Stomach (tissue), 19 donors: ENCODE measurements at places on chromosomes 6 and 20. TPM values are rescaled to one million over a fixed set of nuclear protein-coding genes. Genes with fewer than 3 reads are reported as not detected.
A peak's percentile ranks its signal among the peaks of the same experiment; 100 is the strongest.

SMPDL3A gene
- polyA plus RNA-seq = 18.8 TPM

DNA sequence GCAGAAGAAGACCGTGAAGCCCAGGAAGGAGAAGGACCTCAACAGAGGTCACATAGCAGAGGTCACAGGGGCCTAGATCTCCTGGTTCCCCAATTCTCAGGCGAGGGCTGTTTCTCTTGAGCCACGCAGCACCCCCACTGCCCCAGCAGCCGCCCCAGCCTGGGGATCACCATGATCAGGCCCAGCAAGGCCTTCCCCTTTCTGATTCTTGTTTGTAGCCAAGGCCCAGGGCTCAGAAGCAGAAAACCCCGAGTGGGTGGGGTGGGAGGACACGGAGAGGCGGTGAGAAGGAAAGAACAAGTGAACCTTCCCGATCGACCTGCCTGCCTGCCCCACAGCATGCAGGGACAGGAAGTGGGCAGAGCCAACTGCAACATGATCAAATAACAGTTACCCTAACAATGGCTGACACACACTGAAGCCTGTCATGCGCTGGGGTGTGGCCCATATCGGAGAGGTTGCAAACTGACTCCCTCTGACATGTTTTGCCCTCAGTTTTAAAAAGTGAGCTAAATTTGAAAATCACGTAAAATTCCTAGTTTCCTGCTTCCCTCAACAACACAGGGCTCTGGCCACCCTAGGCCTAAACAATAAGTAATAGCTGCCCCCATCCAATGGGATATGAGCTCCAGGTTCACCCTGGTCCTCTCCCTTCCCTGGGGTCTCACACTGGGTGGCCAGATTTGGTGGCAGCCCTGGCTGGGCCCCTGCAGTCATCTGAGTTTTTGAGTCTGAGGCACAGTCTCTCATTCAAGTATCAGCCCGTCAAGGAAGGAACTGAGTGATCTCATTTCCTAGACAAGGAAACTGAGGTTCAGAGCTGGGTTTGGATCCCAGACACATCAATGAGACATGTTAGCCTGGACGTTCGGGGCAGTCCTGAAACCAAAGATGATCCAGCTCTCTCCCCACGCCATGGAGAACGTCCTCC lies 6.5 kb downstream of the PEDS1 start:
- peak; percentile 89 for DNase-seq

- DNase-seq = no peak
These were observed 66.2 kb downstream of the ABHD12 start for GRCh38 chr20:25324412-25324811.

XKR7 gene
- not detected for polyA plus RNA-seq

USP49 gene
- polyA plus RNA-seq = 1.2 TPM

GRCh38 chr6:139530561-139530960 lies 156.1 kb upstream of the CITED2 start:
- no peak for DNase-seq

CGA gene
- polyA plus RNA-seq = not detected

- no peak for DNase-seq
These were observed 1133.5 kb upstream of the MAP3K7 start for GRCh38 chr6:91720324-91720723.

HAO1 gene
- not detected for polyA plus RNA-seq

TXLNB gene
- polyA plus RNA-seq = 0.15 TPM

- no peak for DNase-seq
These were observed 63.0 kb downstream of the PTPN1 start for GRCh38 chr20:50572938-50573777.

PNLDC1 gene
- polyA plus RNA-seq = 0.25 TPM

DNA sequence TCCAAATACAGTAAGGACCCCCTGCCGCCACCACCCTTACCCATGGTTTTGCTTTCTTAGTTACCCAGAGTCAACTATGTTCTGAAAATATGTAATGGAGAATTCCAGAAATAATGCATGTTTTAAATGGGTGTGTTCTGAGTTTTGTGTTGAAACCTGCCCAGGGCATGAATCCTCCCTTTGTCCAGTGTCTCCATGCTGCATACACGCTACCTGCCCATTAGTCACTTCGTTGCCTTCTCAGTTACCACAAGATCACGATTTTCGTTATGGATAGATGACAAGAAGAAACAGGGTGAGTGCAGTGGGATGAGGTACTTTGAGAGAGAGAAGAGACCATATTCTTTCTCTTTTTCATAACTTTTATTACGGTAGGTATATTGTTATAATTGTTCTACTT lies 10.6 kb downstream of the FARS2 start:
- no peak for DNase-seq

CRISP2 gene
- polyA plus RNA-seq = not detected

MLN gene
- polyA plus RNA-seq = not detected

ZSCAN31 gene
- polyA plus RNA-seq = 8.2 TPM

- no peak for DNase-seq
These were observed 11.5 kb downstream of the TPD52L2 start for GRCh38 chr20:63876489-63877036.

- DNase-seq = no peak
These were observed 949 bp downstream of the TXLNB start for GRCh38 chr6:139290787-139291311.

- peak; percentile 76 for DNase-seq
These were observed 7.5 kb downstream of the SYCP2 start for GRCh38 chr20:59925899-59926298.

DNA sequence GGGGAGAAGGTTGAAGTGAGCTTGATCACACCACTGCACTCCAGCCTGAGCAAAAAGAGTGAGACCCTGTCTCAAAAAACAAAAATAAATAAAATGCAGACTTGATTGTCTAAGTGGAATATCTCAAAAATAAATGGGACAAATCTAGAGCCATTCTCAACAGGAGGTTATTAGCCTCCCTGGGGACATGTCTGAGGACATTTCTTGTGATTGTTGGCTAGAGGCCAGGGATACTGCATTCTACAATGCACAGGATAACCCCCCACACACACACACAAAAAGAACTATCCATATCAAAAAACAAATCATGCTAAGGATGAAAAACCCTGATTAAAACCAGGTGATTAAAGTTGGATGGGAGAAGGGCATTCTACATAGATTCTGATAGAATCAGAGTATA lies 37.5 kb downstream of the FAM217A start:
- no peak for DNase-seq

- DNase-seq = no peak
These were observed 618.6 kb downstream of the EPM2A start for GRCh38 chr6:145116591-145117178.

COL9A1 gene
- polyA plus RNA-seq = 0.25 TPM

DNA sequence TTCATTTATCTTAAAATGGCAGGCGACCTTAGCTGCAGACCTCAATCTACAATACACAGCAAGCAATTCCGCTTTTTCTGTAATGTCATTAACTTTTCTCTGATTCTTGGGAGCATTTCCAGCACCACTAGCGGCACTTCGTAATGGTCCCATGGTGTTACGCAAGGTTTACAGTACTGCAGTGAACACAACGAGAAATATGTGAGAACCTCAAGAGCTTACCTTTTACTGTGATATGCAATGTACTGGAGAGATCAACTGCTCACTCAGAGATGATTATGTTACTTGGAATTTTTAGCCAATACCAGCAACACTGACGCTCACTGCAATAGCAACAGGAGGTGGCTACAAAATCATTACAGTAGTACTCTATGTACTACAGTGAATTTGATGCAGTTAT lies 2.8 kb upstream of the CEP43 start:
- DNase-seq = no peak

DNA sequence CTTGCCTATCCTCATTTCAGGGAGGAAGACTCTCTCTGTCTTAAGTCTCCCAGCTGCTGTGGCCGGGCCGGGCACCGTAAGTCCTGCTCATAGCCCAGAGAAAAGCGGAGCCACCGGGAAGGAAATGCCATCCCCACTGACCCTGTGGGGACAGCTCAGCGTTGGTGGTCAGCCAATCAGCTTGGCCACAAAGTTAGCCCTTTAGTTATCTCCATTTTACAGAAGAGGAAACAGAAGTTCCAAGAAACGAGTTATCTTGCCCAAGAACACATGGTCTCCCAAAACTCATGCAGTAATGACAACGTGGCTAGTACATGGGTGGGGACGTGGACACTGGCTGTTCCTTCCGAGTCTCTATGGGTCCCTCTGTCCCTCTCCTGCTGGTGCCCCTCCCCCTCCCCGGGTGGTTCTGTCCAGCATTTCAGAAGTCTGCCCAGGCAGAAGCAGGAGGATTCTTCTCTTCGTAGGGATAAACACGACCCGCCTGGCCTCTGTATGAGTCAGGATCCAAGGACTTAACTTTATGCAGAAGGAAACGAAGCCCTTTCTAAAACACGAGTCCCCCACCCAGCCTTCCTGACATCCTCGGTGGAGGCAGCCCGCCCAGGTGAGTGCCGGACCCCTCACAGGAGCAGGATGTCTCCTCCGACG lies 273.8 kb downstream of the CDH4 start:
- DNase-seq = no peak

DNA sequence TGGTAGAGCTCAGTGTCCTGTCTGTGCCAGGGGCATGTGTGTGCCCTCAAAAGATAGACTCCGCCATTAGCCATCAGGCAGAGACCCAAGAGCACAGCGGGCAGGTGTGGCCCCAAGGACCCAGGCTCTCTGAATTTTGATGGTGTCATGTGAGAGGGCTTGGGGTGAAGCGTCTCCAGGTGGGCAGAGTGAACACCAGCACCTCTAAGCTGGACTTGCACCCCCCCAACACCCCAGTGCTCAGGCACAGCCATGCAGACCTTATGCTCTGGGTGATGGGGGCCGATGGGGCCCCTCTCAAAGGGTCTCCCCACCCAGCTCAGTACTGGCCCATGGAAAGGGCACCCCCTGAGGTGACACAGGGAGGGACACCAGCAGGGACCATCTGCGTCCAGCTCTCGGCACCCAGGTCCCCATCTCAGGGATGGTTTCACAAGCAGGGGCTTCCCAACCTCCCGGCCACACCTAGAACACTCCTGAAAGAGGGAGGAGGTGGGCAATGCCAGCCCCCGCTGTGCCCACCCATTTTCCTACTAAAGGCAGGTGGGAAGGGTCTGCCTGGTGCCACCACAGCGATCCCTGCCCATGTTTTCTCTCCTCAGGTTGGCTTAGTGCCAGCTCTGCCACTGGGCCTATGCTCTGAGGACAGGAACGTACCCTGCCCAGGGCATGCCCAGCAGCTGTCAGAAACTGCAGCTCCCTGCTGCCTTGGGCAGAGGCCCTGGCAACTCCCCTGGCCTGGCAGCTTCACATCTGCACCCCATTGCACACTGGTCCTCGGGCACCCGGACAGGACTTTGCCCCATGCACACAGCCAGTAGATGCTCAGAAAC lies 3.5 kb downstream of the CST7 start:
- no peak for DNase-seq

DNA sequence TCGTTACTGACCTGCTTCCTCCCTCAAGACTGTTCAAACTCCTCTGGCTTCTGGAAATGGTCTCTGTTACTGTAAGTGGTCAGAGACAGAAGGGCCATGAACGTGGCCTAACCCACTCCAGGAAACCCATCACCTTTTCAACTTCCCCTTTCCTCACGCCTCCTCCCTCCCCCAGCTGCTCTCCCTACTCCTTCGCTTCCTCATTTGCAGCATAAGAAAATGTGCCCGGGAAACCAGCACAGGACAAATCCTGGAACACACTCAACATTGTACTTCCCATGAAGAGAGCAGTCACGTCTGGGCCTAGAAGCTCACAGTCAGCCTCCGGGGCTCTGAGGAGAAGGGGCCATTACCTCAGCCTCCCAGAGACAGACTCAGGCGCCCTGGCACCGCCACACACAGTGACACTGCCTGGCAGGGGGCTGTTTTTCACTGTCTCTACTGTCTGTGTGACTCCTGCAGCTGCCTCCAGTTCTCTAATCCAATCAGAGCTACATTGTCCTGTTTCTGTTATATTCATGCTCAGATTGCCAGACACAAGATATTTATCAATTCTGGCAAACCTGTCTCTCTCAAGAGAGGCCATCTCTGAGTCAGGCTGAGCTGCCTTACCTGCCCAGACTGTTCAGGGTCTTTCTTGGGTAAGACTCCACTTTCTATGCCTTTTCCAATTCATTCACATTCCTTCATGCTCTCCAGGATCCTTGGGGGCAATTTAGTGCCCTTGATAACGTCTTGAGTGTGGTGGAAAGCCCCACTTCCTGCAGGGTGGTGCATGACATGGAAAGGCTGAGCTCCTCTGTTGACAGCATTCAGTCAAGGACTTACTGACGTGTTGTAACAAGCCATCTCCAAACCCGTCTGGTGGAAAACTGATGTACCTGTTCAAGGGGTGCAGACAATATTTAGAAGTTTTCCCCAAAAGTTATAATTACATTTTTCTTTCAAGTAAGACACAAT lies 242.2 kb downstream of the HIVEP2 start:
- DNase-seq = peak; percentile 53

CLPSL1 gene
- not detected for polyA plus RNA-seq

DNA sequence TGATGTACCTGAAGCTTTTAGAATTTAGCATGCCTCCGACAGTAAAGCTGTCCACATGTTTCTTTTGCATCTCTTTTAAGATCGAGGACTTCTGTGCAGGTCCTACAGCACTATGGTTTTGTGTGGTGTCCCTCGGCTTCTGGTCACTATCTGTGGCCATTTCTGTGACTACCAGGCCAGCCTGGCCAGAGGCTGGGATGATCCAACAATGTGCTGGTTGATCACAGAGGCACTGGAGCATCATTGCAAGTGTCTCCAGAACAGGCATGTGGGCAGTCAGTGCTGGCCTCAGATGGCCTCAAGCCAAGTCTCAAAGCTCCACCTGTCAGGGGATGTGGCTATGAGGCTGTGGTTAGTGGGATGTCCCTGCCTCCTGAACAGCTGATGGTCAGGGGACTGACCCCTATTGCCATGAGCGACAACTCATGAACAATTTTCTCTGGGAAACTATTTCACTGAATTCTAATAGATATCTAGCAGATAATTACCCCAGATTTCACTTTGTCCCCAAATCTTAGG lies 136.6 kb downstream of the SYNDIG1 start:
- no peak for DNase-seq

SMAP1 gene
- polyA plus RNA-seq = 45.2 TPM

NR2E1 gene
- polyA plus RNA-seq = not detected

ETV7 gene
- 2.6 TPM for polyA plus RNA-seq

BMP5 gene
- polyA plus RNA-seq = 0.25 TPM

GRCh38 chr6:1724616-1725015 lies 114.9 kb downstream of the FOXC1 start:
- DNase-seq = peak; percentile 80

DNA sequence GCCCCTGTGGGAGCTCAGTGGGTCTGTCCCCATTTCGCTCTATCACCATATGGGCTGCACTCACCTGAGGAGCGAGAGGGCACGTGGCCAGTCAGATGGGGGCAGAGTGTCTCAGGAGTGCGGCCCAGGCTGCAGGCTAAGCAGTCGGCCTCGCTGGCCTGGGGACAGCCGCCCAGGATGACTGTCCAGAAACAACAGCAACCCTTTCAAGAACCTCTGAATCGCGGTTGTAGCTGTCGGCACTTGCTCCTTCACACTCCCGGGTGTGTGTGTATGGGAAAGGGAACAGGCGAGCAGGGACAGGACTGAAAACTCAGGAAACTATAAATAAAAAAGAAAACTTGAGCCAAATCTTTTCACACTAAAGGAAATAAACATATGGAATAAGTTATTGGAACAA lies 63.1 kb downstream of the TFAP2A start:
- no peak for DNase-seq

DNA sequence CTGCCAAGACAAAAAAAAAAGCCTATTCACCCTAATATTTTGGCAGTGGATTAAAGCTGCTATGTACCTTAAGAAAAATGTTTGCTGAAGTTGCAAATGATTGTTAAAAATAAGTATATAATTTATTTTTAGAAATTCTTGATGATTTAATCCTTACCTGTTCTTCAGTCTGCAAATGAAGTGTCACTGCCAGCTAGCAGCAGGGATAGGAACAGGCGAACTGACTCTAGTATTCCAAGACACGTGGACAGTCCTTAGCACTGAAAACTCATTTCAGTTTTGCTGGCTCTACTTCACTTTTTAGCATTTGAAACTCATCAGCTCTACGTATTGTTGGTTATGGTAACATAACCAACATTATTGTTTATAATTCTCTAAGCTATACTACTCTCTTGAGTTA lies 204.4 kb upstream of the ID4 start:
- DNase-seq = peak; percentile 7

QRSL1 gene
- polyA plus RNA-seq = 6.6 TPM
